ENCODE measurements at places on chromosomes 11 and 22. TPM values are rescaled to one million over a fixed set of nuclear protein-coding genes. Genes with fewer than 3 reads are reported as not detected.

Gene IGLL5
- total RNA-seq: not detected

Gene BACE1
- 0.32 TPM for total RNA-seq

GRCh38 chr11:128327274-128327673, 260.1 kb downstream of the ETS1 start:
- no peak for DNase-seq
- H3K36me3 ChIP-seq: no peaks in the 10 kb centered on the region
- peaks cover 84% of the 10 kb centered on the region for H3K4me1 ChIP-seq

DNA sequence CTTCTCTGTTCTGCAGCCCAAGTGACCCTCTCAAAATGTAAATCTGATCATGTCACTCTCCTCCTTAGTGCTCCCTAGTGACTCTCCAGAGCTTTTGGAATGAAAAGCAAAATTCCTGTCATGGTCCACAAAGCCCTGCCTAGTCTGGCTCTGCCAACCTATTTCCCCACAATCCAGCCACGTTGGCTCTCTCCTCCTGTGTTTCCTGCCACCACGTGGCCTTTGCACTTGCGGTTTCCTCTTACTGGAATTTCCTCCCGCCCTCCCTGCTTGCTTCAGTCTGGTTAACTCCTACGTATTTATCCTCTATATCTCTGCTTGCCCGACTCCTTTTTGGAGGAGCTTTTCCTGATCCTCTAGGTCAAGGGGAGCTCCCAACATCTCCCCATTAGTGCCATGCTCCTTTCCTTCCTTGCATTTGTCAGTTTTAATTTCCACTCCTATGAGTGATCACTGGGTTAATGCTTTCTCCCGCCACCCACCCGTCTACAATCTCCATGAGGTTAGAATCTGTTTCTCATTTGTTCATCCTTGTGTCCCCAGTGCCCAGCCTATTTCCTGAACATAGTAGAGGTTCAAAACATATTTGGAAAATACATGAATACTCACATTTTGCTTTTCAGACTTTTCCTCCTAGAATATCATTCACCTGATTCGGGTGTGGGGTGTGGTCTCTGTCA, 11.5 kb downstream of the NNMT start:
- H3K36me3 ChIP-seq: no peaks in the 10 kb centered on the region
- peaks cover 27% of the 10 kb centered on the region for H3K27me3 ChIP-seq
- H3K27ac ChIP-seq: no peak overlapping the region
- no peak for DNase-seq

Measured in activated T-helper 2 cell treated with anti-CD3 and anti-CD28 coated beads, Interferon-gamma antibody, Interleukin-2, Interleukin-4, amounts not matched to agents 10 μg/mL and 5 μg/mL and 100 μg/mL, durations not matched to agents 14 hours and 24 hours and 36 hours (primary cell).